ENCODE measurements at places on chromosomes 4 and X.
A peak's percentile ranks its signal among the peaks of the same experiment; 100 is the strongest.

DNA sequence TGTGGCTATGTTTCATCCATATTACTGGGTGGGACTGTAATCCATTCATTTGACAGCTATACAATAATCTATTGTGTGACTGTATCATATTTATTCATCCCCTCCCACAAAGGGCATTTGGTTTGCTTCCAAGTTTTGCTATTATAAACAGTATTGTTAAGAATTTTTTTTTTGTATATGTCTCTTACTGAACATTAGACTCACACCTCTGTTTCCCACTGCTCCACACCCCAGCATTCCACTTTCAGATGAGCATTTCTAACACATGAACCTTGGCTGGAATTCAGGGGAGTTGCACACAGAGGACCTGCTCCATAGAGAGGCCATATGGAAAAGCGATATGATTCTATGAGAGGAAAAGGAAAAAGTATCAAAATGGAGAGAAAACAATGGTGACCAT lies 81.6 kb upstream of the DKK2 start:
- no peak for DNase-seq

DNA sequence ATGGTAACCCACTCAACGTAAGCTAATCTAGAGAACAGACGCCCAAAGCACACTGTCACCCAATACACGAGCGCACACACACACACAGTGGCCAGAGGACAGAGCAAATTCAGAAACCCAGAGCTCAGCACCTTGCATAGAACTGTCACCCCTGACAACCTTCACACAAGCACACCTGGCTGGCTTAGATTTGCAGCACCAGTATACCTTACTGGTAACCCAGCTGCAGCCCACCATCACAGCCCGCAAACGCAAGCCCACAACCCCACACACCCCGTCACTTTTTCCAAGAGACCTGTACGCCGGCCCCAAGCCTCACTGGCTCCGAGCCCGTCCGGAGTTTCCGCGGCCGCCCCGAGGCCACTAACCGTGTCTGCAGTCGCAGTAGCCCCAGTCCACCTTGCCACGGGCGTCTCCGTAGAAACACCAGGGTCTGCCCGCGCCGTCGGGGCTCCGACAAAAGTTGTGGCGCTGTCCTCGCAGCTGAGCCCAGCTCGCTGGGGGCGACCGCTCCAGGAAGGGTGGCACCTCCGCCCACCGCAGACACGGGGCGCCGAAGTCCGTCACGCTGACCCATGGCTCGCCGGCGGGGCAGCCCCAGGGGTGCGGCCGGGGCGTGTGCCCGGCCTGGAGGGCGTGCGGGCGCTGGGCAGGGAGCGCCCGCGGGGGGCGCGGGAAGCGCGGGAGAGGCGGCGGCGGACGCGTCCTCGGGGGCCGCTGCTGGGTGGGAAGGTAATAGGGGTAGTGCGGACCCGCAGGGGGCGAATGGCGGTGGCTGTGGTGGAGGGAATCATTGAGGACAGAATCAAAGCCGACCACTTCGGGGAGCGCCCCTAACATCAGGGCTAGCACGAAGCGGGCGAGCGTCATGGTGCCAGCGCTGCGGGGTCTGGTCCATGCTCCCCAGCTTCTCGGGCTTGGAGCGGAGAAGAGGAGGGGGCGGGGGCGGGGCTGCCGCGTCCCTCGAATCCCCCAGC lies 664 bp downstream of the PRSS12 start:
- DNase-seq = no peak

DNA sequence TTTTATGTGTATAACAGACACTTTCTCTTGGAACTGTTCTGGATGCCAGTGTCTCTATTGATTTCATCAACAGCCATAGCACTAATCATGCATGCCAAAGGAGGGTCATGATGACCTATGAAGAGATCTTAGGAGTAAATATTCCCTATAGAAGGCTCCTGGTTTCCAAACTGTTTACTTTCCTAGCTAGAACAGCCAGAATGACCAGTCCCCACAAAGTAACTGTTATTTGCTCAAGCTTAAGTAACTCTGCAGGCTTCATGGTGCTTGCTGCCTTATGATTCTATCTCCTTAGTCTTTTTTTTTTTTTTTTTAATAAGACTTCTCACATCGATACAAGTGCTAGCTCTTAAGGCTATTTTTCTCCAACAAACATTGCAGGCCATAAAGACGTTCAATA lies 12.4 kb downstream of the S100G start:
- no peak for DNase-seq

DNA sequence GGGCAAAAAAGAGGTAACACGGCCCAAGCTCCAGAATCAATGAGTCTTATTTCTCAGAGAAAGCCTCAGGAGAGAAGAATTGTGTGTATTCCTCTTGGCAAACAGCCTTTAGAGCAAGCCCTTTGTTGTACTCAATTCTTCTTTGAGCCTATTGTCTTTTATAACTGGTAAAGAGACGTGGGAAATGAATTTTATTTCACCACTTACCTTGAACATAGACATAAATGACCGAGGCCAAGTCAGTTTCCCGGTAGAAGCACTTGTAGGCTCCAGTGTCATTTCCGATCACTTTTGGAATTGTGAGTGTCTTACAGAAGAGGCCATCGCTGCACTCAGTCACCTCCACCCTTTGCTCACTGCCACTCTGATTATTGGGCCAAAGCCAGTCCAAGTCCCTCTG lies 7.0 kb downstream of the KDR start:
- DNase-seq = no peak

DNA sequence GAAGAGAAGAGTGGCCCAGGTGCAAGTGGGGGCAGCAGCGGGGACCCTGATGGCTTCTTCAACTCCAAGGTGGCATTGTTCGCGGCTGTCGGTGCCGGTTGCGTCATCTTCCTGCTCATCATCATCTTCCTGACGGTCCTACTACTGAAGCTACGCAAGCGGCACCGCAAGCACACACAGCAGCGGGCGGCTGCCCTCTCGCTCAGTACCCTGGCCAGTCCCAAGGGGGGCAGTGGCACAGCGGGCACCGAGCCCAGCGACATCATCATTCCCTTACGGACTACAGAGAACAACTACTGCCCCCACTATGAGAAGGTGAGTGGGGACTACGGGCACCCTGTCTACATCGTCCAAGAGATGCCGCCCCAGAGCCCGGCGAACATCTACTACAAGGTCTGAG lies 11.4 kb downstream of the EFNB1 start:
- no peak for DNase-seq

DNA sequence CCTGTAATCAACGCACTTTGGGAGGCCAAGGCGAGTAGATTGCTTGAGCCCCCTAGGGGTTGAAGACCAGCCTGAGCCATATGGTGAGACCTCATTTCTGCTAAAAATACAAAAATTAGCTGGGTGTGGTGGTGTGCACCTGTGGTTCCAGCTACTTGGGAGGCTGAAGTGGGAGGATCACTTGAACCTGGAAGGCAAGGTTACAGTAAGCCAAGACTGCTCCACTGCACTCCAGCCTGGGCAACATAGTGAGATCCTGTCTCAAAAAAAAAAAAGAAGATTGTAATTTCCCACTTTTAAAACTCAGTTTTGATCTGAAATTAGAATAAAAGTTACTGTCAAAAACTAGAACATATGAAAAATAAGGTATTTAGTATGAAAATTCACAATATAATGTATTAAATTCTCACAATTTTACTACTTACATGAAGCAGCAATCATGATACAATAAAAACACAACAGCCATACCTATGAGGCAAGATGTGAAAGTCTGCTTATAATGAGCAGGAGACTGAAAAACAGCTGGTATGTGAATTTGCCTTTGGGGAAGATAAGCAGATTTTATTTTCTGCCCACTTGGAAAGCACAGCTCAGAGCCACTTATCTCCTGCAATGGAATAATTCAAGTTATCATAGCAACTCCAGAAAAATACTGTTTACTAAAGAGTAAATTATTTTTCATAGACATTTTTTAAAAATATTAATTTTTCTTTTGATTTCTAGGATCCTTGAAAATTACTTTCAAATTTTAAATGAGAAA lies 50.6 kb downstream of the ZGRF1 start:
- DNase-seq = no peak

DNA sequence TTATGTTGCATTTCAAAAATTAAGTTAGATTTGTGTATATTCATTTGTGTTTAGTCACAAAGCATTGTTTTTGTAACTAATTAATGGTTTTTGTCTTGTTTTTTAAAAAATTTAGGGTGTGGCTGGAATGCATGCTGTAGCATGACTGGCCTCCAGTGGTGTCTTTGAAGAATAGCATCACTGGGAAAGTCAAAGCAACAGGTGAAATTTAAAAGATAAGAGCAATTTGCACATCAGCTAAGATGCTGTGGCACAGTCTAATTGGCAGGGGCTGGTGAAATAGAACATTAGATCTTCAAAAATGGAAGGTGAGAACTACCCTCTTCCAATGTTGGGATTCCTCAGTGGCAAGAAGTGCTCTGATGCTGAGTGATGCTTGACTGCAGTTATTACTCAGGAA lies 45.3 kb downstream of the ANK2 start:
- DNase-seq = peak; percentile 61

DNA sequence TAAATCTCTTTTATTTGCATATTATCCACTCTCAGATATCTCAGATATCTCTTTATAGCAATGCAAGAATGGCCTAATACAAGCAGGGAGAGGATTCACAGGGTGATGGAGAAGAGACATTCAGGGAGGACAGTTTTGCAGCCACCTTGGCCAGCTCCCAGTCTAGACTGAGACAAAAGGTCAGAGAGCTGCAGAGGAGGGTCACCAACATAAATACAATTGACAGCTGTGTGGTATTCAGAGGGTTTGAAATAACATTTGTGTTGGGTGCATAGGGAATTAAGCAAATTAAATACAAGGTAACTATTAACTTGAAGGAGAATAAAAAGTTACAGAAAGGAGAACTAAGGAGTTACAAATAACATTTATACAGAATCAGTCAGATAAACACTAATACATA lies 189.5 kb upstream of the TAPT1 start:
- DNase-seq = no peak

DNA sequence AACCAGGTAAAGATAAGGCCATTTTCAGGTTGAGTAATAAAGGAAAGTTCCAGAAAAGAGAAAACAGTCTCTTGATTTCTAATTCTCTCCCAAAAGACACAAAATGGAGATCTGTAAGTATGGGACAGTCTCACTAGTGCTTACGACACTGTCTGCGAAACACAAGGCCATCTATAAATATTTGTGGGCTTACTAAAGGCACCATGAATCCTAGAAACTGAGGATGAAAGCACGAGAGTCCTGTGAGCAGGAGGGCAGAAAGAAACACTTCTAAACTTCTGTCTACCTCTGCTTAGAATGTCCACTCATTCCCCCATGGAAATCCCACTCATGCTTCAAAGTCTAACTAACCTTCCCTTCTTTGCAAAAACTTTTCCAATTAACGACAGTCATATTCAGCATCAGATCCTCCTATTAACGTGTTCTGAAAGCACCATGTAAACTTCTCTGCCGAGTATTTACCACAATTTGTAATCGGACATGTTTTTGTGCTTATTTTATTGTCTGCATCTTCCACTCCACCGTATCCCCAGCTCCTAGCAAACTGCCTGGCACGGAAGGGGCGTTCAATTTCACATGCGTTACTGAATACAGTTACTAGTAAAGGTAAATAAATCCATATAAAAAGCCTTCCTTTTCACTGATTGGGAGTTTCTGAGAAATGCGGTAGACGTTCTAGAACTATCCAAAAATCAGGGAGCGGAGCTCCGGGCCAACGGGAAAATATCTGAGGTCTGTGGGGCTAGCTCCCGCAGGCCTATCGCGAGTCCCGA lies 665 bp downstream of the PSMD10 start:
- peak; percentile 0 for DNase-seq

- DNase-seq = no peak
Observed at GRCh38 chr4:98006060-98006459, 137.2 kb downstream of the STPG2 start.

- DNase-seq = no peak
Observed at GRCh38 chr4:185740471-185740873, 71.5 kb downstream of the SORBS2 start.

DNA sequence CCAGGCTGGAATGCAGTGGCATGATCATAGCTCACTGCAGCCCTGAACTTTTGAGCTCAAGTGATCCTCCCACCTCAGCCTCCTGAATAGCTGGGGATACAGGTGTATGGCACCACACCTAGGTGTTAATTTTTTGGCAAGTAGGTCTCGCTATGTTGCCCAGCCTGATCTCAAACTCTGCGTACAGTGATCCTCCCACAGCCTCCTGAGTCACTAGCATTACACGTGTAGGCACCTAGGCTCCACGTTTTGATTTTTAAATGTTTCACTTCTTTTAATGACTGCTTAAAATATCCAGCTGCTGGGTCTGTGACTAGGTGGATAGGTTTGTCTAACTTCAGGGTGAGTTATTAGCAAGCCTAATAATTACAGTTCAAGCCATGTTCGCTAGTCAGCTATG lies 44.5 kb downstream of the GATB start:
- DNase-seq = no peak

DNA sequence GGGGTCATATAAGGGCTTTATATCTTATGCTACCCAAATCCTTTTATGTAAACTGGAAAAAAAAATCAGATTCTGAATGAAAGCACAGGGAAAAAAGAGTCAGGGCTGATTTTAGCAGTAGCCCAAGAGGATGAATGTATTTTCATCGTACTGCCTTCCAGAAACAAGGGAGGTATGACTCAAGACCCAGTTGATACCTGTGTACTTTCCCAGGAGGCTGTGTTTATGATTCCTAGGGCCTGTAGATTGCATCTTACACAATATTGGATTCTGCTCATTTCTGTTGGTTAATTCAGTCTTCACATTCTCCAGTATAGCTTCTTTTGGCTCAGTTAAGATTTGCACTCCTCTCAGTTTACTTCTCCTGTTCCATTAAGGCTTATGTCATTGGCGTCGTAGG lies 127.9 kb upstream of the LIMCH1 start:
- no peak for DNase-seq

- DNase-seq = peak; percentile 34
Observed at GRCh38 chr4:86496094-86497080, 97.7 kb upstream of the PTPN13 start.

DNA sequence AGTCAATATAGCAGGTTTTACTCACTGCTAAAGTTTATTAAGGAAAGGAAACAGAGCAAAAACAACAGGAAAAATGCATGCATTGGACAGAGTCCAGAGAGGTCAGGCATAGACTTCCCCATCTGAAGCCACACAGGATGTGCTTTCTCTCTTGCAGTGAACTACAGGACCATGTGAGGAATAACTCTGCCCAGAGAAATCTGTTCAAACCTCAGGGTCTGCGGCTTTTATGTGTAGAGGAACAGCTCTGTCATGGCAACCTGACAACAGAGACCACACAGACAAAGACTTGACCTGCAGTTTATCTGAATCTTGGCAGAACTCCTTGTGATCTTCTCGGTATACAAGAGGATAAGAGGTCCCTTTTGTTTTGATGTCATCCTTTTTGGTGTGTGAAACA lies 46.3 kb upstream of the LONRF3 start:
- no peak for DNase-seq

DNA sequence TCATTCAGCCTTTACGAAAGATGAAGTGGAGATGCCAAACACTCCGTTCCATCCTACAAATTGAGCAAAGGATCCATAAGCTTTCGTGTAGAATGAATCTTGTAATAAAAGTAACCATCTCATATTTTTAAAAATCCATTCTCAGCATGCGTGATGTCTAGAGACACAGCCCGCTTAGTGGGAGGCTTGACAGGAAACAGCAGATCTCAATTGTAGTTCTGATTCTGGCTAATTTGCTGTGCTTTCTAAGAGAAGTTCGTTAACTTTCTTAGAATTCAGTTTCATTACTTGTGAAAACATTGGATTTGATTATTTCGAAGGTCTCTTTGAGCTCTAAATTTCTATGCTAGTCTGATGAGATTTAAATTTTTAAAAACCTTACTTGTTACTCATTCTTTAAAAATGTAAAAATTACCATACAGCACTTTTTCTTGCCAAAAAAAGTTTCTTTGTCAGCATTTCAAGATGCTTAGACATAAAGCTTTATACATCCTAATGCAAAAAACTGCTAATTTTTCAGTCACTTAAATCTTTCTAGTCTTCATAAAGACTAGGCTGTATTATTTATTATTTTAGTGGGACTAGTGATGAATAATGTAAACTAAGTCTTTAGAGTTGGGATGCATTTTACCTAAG lies 66.9 kb upstream of the NEIL3 start:
- DNase-seq = no peak

Data from cerebellum (tissue), 4 donors.